ENCODE measurements at places on chromosomes 3 and 15.

GRCh38 chr3:28844298-28845005, 436.4 kb upstream of the RBMS3 start:
- DNase-seq = no peak

DNA sequence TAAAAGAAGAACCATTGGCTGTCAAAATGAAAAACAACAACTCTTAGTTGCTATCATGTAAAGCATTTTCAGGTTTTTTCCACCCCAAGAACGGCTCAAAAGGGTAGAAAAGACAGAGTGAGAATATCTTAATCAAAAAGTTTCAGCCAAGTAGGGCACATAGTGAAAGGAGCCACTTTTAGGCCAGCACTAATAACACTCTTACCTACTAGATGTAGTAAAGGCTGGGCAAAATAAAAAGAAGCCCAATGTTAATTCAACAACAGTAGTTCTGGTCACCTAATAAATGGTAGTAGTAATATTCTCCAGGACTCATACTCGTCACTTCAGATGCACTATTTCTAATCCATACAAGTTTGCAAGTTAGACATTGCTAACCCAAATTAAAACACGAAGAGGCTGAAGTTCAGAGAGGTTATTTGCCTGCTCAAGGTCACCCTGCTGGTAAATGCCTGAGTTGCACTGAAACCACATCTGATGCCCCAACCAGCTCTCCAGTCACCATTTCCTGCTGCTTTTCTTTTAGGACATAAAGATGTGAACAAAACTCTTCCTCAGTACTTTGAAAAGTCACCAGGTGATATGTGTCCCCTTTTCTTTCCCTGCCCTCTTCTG, 7.5 kb downstream of the GOLIM4 start:
- no peak for DNase-seq

GRCh38 chr3:99925584-99926230, 108.0 kb downstream of the CMSS1 start:
- DNase-seq = no peak

GRCh38 chr15:40338041-40338657, 2.6 kb downstream of the CCDC9B start:
- DNase-seq = no peak

DNA sequence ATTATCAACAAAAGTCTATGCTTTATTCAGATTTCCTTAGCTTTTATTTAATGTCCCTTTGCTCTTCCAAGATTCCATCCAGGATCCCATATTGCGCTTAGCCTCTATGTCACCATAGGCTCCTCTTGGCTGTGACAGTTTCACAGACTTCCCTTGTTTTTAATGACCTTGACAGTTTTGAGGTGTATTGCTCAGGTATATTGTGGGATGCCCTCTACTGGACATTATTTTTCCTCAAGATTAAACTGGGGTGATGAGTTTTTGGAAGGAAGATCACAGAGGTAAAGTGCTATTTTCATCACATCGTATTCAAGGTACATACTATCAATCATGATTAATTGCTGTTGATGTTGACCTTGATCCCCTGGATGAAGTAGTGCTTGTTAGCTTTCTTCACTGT, 99.1 kb upstream of the SMAD3 start:
- DNase-seq = no peak

- no peak for DNase-seq
Observed at GRCh38 chr15:58501006-58501405, 69.2 kb downstream of the LIPC start.

All from right renal pelvis (tissue), 4 donors.